ENCODE measurements at places on chromosomes 2 and 18.

DNA sequence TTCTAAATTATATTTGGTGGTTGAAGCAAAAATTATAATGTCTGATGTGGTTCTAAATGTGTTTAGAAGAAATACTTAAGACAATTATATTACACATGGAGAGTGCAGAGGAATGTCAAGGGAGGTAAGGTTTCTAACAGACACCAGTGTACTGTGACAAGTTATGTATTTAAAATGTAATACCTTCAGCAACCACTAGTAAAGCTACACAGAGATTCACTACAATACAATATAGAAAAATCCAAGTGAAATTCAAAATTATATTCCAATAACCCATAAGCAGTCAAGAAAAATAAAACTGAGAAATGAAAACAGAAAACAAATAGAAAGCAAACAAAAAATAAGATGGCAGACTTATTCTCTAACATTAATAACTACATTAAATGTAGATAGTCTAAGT is 249.5 kb upstream of the KLHL14 start:
- DNase-seq: no peak

DNA sequence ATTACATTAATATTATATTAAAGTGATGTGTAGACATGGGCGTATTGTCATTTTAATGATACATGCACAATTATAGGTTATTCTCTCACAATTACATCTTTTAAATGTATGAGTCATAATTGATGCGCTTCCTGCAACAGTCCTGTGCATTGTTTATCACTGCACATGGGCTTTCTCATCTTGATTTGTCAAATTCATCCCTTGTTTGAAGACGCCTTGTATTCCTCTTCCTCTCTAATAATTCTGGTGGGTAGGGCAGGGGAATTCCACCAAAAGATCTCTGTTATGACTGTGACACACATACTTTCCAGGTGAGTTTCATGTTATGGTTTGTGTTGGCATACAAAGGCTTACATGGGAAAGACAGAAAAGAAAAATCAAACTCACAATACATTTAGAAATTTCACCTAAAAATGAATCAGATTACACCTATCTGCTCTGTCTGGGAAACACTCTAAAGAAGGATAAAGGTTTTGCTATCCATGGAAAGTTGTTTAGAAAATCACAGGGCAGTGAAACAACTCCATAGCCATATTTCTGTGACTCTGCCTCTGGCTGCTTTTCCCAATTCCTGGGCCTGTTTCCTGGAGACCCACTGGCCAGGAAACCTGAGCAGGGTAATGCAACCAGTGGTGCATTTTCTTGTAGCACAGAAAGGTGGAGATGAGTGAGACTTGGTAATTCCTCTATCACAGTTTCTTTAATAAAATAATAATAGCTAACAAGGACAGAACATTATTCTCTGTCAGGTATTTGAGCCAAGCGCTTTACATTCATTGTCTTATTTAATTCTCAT is 13.2 kb downstream of the SLC9A2 start:
- DNase-seq: no peak

DNA sequence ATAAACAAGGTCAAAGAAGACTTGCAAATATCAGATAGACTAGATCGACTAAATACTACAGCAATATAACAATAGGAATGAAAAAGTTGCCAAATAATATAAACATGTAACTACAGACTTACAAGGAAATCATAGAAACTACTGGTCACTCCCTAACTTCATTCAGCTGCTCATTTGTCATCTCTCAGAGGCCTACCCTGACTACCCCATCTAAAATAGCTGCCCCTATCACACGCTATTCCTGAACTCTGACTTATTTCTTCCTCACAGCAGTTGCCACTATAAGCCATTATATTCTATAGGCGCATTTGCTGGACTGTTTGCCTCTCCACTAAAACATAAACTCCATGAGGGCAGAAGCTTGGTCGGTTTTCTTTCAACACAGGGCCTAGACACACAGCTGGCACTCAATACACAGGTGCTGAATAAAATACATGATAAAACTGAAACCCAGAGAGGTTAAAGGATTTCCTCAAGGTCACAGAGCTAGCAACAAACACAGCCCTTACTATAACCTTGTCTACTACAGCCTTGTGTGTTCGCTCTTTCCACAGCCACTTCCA is 1.8 kb downstream of the STRN start:
- no peak for DNase-seq

DNA sequence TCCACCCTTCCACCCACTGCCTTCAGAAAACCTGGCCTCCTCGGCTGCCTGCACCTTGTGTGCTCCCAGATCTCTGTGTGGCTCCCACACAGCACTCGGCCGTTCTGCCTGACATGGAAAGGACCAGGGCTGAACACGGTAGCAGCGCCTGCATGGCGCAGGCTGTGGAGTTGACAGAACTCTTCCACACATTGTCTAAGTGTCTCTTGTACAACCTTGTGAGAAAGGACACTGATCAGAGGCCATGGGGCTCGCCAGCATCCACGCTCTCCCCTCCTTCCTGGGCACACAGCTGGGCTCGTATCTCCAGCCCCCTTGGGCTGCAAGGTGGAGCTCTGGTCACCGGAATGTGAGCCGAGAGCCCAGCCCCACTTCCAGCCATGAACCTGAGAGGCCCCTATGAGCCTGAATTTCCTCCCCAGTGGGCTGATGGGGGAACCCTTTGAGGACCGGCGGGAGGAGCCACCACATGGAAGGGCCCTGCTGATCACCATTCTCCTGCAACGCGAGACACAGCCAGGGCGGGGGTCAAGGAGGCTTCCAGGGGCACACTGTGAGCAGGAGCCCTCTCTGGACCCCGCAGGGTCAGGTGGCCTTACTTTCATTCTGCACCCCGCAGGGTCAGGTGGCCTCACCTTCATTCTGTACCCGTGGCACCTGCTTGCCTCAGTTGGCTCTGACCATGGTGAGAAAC is 314.2 kb upstream of the MYT1L start:
- DNase-seq: no peak

DNA sequence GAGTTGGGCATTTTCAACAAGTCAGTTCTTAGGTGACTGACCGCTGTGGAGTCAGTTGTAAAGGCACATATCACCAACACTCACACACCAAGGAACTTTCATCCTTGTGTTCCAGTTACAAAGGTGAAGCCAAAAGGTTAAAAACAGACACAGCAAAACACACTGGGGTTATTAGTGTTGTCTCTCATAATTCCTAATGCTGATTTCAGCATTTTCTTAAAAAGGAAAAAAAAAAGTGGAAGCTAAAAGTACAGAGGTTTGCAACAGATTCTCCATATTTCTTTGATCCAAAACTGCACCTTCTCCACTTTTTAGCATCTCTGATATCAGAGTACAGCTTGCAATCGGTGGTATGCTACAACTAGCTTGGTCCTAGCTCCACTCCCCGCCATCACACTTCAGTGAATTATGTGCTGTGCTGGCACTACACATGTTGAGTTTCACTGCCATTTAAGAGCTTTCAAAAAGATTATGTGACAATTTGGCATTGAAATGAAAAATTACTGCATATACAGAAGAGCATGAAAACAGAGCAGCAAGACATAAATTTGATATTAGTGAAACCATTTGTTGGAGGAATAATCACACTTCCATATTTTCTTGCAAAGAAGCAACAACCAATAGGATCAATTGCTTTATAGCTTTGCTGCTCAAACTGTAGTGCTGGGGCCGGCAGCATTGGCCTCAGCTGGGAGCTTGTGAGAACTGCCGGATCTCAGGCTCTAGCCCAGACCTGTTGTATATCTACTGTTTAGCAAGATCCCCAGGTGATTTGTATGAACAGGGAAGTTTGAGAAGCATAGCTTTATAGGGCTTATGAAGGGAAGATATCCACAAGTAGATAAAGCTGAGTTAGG is 62.3 kb upstream of the DAPL1 start:
- no peak for DNase-seq

DNA sequence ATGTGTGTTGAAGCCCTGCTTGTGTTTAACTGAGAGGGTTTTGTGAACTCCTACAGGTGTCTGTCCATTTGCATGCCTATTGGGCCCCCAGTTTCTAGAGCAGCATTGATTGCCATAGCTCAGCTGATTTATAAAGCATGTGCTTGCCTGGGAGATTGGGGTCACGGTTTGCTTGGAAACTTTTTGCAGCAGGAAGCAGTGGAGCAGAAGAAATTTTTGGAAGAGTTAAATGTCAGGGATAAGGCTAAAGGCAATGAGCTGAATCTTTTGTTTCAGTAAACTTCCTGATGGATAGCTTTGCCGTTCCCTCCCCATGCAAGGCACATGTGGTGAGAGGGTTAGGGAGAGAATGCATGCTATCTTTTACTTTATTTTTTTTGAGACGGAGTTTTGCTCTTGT is 102.2 kb downstream of the PTPRM start:
- no peak for DNase-seq

DNA sequence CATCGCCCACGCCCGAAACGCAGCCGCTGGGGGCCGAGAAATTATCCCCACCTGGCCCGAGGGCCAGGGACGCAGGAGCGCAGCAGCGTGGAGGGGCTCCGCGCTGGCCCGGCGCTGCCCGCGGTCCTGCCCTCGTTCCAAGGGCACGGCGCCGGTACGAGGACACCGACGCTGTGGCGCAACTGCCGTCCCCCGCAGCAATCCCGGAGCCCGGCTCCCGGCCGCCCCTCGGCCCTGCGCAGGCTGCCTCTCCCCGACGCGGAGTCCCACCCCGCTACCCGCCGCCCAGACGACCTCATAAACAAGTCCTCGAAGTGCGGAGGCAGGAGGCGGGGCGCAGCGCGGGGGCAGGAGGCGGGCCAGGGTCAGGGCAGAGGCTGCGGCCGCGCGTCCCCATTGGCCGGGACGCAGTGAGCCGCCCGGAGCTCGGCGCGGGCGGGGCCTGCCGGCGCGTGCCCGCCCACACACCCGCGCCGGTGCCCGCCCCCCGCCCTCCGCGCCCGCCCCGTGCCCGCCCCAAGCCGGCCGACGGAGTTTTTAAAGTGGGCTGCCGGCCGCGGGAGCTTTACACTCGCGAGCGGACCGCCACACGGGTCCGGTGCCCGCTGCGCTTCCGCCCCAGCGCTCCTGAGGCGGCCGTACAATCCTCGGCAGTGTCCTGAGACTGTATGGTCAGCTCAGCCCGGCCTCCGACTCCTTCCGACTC is at the start of gene EPAS1:
Gene EPAS1, plus strand, starts transcription at position 568 of the 706 bp plus-strand sequence. CDS start 505 bp downstream, outside the sequence.
- peak; percentile 74 for DNase-seq

DNA sequence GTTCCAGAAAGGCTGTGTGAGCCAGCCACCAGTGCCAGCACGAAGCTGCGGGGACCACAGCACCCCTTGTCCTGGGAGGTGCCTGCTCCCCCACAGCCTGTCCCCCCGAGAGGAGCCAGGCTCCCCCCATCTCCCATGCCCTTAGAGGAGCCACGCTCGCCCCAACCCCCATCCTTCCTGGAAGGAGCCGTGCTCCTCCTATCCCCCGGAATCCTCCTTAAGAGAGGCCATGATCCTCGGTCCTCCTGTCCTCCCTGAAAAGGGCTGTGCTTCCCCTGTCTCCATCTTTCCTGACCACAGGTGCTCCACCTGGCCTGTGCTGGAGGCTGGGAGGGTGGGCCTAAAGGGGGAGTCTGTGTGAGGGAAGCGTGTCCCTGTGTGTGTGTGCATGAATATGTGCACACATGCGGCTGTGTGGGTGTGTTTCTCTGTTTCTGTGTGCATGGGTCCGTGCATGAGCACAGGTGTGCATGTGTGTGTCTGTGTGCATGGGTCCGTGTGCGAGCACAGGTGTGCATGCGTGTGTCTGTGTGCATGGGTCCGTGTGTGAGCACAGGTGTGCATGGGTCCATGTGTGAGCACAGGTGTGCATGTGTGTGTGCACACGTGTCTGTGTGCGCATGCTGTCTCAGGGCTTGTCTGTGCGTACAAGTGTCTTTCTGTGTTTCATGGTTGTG is 80.3 kb downstream of the RTP5 start:
- no peak for DNase-seq

- no peak for DNase-seq
Observed at GRCh38 chr2:113940891-113941290, 51.0 kb downstream of the ACTR3 start.

DNA sequence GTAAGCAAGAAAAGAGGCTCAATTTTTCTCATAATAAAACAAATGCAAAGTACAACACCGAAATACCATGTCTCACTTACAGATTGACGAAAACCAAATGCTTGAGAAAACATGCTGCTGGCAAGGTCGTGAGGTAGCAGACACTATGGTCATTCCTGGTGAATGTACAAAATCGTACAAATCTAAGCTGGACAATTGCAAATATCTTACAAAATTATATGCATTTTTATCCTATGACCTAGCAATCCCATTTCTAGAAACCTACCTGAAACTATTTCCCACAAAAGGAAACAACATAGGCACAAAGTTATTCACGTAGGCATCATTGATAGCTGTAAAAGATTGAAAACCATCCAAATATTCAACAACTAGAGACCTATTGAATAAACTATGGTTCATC is 54.0 kb downstream of the SCG2 start:
- no peak for DNase-seq

DNA sequence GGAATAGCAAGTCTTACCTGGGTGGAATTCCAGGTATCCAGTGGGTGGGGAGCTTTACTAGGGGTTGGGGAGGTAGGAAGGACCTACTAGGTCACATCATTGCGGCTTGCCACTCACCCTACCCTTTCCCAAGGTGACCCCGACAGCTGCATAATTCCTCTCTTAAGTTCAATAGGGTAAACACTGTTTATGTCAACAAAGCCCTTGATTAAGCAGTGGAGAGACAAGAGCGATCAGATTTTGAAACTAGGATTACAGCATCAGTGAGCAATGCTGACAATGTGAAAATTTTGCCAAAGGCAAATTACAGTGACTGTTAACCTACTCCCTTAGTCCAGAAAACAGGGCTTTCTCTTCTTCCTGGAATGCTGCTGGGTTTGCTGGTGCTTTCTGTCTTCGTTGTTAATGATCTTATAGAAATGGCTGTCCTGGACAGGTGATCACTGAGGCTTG is 14.5 kb downstream of the SLC19A3 start:
- DNase-seq: no peak

DNA sequence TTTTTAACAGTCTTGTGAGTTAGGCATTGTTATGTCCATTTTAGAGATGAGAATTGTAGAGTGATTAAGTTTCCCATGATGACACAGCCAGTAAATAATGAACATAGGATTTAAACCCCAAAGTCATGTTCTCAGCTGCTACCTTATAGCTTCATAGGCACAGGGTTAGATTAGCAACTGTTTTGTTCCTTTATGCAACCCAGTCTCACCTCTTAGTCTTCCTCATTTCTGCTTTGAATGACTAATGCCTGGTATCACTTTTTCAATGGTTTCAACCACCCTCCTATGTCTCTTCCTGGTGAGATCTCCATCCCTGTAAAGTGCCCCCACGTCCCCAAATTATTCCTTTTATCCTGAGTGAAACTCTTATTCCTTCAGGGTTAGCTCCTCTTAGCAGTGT is 44.3 kb downstream of the MFSD6 start:
- no peak for DNase-seq

DNA sequence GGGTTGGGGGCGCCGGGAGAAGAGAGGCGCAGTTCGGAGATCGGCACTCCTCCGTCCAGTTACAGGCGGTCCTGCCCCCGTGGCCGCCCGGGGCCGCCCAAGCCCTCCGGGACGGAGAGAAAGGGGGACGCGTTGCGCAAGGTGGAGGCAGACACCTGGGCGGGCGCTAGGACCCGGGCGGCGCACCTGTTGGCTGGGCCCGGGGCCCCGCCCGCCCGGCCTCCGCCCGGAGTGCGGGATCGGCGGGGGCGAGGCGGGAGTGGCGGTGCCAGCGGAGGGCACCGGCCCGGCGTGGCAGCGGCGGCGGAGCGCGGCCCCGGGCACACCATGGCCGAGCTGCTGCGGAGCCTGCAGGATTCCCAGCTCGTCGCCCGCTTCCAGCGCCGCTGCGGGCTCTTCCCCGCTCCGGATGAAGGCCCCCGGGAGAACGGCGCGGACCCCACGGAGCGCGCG is at the start of gene SGPP2:
Gene SGPP2, plus strand, starts transcription at position 268 of the 453 bp plus-strand sequence. Its CDS starts 60 bp downstream, at position 328.
- DNase-seq: no peak

All from GM04504 (cell line).